HS-5 (cell line): ENCODE measurements at places on chromosomes 2 and 18.

- no peak for DNase-seq
Observed at GRCh38 chr2:191359133-191359532, 113.9 kb downstream of the MYO1B start.

DNA sequence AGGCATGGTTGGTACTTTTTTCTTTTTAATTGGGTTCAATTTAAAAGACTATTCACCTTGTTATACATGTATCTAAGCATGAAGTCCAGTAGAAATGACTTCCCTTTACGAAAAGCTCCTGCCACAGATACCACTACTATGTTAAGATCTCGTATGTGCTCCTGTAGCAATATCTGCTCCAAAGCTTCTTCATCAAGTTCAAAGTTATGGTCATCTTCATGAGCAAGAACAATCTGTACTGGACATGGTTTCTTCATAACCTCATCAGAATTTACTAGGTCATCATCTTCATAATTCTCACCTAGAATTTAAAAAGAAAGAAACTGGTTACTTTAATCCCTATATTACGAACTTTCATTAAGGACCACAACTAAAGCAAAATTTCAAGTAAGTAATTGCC lies 33.9 kb downstream of the ATL2 start:
- DNase-seq: no peak

DNA sequence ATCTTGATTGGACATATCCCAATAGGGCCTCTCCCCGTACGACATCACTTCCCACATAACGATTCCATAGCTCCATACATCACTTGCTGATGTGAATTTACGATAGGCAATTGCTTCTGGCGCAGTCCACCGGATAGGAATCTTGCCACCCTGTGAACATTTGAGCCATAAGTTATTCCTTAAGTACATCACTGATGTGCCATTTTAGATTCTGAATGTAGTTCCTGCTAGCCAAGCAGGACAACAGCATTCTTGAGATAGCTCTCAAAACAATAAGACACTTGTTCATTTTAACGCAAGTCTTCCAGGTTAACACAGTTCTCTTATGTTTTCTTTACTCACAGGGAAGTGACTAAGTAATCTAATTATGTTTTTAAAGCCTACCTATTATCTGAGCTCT lies 138.0 kb downstream of the EPHA4 start:
- DNase-seq: no peak

DNA sequence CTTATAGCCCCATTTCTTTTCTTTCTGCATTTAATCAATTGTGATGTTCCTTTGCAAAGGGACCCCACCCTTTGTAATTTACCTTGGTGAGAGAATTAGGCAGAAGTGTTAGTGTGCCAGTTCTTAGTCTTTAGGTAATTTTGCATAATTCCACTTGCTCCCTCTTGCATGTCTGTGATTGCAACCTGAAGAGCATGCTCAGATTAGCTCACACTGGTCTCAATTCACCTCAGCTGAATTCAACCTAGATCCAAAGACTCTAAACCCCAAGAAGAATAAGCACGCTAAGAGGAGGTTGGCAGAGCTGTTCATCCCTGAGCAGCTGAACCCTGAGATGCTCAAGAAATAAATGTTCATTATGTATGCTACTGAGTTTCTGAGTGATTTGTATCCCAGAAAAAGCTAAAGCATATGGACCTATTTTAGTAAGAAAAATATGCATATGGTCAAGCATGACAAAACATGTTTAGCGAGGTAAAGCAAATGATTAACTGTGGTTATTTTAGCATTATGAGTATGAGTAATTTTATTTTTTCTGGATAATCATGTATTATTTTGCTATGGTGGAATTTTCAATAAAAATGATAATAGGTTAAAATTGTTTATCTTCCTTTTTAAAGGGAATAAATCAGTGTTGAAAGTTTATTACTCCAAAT lies 299.2 kb upstream of the ZSWIM2 start:
- DNase-seq: no peak

DNA sequence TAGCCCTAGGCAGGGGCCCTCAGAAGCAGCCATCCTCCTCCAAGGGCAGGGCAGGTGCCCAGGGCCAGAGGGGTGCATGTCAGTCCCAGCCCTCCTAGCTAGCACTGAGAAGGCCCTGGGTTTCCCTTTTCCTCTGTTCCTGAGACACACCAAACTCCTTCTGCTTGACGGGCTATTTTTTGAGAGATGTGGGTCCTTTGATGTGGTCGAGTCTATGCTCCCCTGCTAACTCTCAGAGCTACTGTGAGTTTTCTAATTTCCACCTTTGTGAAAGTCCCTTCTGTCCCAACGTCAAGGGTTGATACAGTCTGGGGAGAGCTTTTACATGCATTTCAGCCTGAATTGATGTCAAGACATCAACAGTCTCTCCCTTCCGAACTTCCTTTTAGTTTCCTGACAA lies 51.4 kb downstream of the TRPM8 start:
- DNase-seq: no peak

DNA sequence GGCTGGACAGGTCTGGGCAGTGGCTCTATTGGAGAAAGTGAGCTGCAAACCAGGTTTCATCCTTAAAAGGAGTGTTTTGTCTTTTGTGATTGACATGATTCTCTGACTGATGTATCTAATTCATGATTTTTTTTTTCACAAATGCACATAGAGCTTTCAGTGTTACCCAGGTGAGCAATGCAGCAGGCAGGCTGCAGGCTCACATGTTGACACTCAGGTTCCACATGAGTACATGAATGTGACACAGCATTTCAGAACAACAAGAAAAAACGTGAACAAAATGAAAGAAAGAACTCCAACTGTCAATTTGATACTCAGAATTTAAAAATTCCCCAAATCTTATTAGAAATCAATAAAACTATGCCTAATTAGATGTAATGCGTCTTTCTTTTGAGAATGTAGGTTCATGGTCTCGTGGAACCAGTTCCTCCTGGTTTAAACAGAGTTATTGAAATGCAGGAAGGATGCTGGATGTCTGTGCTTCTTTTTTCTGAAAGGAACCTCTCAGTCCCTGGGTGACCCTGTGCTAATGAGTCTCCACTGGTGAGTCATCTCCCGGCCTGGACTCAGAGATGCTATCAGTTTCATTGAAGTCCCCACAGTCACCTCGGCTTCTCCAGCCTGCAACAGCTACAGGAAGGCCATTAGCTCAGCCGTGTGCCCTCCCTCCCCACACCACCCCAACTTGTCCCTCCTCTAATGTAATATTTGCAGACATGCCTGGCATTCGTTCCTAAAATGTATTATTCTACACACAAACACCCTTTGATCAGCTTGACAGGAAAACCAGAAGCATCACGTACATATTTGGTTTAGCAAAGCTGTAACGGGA lies 430.4 kb downstream of the LPIN1 start:
- no peak for DNase-seq

DNA sequence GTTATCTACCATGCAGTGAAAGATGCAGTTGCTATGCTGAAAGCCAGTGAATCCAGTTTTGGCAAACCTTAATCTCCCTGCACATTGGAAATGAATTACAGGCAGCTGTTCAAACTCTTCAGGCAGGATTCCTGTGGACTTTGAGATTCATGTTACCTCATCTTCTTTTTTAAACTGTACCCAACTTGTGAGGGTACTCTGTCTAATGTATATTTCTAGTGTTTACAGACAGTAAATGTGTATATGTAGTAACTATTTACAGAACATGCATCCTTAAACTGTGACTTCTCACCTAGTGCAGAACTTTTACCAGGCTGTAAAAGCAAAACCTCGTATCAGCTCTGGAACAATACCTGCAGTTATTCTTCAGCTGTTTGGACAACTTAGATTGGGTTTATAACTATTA lies 50.9 kb downstream of the KDM3A start:
- DNase-seq: no peak

DNA sequence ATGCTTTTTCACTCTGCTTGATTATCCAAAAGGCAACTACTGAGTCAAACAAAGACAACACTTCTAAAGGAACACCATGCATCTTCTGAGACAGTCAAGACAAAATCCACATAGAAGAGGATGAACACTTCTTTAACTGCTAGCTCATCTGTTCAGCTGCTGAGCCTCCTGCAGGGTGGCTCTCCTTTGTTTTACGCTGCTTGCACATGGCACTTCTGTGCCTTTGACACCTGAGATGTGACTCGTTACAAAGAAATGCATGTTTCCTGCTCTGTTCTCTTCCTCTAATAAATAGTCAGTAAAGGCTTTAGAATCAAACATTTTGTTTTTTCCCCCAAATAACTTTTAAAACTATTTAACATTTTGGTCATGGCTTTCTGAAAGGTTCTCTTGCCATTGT lies 1129.4 kb downstream of the TDRD15 start:
- no peak for DNase-seq

DNA sequence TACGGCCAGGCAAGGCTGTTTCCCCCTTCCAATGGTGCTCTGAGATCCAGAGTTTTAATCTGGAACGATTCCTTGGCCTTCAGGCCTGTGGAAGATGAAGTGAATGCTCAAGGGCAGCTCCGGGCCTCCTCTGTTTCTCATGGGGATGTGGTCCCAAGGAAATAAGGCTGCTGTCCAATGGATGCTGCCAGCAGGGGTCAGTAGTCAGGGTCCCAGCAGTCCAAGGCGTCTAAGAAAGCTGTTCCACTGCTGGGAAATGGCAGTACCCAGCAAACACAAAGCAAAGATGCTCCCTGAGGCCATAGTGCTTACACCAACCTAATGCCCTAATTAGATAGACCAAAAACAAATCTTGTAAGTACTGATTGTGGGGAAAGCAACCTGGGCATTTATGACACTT lies 12.5 kb downstream of the NMS start:
- DNase-seq: no peak

- no peak for DNase-seq
Observed at GRCh38 chr18:70279470-70279869, 9.4 kb upstream of the SOCS6 start.

DNA sequence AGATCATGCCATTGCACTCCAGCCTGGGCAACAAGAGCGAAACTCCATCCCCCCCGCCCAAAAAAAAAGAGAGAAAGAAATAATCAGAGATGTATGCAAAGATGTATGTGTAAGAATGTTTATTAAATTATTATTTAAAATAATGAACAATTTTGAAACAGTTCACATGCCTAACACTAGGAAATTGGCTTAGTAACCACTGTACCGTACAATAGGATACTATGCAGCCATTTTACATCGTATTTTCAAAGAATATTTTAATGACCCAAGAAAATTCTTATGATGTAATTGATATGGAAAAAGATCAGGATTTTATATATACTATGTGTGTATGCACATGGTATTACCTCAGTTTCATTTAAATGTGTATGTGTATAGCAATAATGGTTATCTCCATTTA lies 190.5 kb downstream of the ZFP36L2 start:
- DNase-seq: no peak

GRCh38 chr2:223047260-223047761 lies 4.7 kb upstream of the KCNE4 start:
- DNase-seq: peak; percentile 63

DNA sequence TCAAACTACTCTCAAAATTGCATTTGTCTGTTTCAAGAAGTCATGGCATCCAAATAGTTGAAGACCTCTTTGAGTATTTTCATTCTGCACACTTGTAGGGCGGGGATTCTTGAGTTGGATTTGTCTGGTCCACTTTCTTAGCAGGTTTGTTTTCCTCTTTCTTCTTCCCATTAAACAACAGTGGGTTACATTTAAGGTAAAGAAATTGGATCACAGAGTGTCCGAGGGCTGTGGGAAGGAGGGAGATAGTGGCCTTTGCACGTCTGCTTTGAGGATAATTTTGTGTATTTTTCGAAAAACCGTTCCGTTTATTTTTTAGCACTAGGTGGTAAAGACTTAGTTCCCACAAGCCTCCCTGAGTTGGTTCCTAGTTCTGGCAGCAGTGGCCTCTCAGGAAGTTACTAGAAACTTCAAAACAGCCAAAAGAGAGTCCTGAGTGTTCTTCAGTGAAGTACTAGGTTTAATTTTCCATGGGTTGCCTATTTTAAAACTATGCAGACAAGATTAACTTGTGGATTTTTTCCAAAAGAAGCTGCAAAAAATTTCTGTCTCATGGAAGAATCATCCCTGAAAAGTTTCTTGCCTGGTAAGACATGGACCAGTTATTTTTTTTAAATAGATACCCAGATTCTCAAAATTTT lies 107.9 kb downstream of the CDC42EP3 start:
- DNase-seq: no peak

- no peak for DNase-seq
Observed at GRCh38 chr18:2281523-2282199, 289.6 kb downstream of the METTL4 start.

- DNase-seq: no peak
Observed at GRCh38 chr2:239489481-239489880, 88.7 kb upstream of the HDAC4 start.

GRCh38 chr2:35410431-35411061 lies 945.0 kb upstream of the CRIM1 start:
- peak; percentile 24 for DNase-seq

GRCh38 chr18:74288041-74288440 lies 3.7 kb downstream of the CYB5A start:
- no peak for DNase-seq

DNA sequence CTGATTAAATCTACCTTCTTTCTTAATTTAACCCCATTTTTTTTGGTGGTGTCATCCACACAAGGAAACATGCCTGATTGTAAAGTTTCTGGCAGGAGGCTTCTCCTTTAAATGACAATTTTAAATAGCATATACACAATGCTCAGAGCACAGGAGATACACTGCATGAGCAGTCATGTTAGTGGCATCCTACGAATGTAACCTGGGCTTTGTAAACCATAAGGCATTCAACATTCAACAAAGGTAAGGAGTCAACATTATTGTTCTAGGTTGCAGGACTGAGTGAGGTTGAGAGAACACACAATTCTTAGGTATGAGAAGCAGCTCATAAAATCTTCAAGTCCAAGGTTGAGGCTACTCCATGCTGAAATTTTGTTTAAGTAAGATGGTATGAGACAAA lies 266.6 kb upstream of the SIX2 start:
- no peak for DNase-seq

DNA sequence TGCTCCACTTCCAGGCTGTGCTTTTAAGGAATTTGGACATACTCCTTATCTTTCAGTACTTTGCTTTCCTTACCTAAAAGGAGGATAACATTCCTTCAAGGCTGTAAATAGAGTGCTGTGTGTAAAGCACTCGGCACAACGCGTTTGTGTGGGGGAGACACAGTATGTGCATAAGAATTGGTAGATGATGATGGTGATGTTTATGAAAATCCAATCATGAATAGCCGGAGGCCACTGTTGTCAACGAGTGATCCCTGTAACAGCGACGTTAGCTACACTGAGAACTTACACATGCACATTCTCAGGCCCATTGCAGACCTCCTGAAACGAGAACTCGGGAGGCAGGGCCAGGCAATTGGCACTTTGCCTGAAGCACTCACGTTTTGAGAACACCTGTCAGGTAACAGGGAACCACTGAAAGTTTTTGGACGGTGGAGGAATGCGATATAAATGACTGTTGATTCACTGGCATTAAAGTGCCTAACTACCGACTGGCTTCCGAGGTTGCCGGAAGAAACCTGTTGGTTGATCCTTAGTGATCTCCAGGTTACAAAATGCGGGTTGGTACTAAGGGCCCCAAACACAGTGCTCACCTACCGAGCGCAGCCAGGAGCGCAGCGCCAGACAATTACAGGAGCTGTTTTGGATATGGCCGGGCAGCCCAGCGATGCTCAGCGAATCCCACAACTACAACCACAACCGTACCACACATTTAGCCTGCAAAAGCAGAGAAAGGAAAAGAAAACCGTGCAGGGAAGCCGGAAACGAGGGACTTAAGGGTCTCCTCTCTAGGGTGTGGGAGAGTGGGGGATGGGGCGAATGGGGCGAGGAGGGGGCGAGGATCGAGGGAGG lies 1.0 kb upstream of the MAP4K4 start:
- no peak for DNase-seq

GRCh38 chr18:12296087-12296403 lies 12.0 kb upstream of the TUBB6 start:
- DNase-seq: no peak

GRCh38 chr2:42812899-42813479 lies 20.6 kb upstream of the HAAO start:
- no peak for DNase-seq
